ENCODE measurements at places on chromosomes 16 and 17.

DNA sequence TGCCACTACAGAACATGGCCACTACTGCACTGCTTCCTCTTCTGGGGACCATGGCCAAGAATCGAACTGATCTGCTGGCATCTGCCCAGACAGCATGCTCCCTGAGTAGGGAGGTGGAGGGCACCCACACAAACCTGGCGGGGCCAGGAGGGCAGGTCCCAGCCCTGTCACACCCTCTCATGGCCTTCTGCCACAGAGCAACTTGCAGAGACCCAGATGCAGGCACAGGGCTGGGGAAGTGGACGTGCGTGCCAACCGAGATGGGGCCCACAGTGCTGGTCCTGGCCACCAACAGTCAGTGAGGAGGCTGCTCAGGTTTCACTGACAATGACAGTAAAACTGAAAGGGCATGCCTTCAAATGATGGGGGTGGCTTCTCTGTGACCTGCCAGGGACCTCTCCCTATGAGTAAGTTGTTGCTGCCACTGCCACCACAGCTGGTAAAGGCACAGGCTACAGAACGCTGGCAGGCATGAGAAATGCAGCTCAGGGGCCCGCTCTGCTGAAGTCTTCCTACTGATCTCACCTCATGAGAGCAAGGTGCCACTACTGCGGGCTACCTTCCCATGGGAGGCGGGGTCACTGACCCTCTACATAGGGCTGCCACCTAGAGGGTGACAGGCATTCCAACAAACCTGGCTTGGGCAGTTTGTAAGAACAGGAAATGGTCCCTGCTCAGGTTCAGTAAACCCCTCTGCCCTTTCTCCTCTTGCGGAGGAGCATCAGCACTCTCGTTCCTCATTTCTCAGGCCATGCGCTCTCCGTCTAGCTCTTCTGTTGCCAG, 15.5 kb downstream of the HIC1 start:
- no peak for DNase-seq

- DNase-seq, result no peak
Measured at GRCh38 chr16:70778901-70779309, 22.1 kb downstream of the VAC14 start.

DNA sequence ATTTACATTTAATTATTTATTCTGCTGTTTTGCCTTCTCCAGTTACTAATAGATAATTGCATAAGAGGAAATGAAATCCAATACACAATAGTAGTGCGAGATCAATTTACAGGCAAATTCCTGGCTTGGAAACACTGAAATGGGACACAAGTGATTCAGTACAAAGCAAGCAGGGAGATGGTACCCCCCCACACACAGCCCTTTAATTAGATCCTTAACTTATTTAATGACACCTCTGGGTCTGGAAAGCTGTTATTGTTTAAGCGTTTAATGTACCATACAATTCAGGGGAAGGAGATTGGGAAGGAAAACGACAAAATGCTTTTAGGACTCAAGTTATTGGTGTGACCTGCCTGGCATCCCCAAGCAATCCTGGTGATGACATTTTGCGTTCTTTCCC, 318.2 kb downstream of the NPIPA8 start:
- no peak for DNase-seq

- DNase-seq, result no peak
Measured at GRCh38 chr17:78393575-78393974, 15.1 kb downstream of the PGS1 start.

GRCh38 chr16:69486724-69487123, 62.3 kb downstream of the CYB5B start:
- DNase-seq, result no peak

GRCh38 chr16:17769065-17769464, 298.3 kb upstream of the XYLT1 start:
- no peak for DNase-seq

DNA sequence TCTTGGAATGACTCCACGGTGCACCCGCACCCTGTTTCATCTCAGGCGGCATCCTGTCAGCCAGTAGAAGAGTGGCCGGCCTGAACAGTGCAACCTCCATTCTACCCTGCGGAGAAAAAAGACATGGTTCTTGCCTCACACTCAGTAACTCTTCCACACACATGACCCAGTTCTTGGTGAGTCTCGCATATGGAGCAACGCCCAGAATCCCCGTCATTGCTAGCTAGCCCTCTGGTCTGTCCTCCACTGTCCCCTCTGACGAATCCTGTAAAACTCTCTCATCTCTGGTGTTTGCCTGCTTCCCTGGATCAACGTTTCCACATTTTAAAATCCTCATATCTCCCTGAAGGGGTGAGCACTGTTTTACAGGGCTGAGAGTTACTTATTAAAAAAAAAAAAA, 4.2 kb upstream of the RDM1 start:
- no peak for DNase-seq

GRCh38 chr16:50386774-50387173, 18.0 kb upstream of the BRD7 start:
- no peak for DNase-seq

DNA sequence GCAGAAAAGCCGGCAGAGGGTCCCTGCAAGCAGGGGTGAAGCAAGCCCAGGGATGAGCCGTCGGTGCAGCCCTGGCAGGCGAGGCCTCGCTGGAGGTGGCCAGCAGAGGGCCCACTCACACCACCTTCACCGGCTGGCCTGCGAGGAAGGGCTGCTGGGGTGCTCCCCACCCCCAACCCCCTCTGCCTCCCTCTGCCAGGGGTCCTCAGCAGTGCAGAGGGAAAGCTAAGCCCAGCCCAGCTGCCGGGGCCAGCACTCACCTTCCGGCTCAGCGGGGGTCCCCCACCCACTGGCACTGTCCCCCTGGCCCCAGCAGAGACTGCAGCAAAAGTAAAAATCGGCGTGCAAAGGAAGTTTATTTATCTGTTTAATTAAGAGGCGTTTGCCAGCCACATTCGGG, 113.4 kb downstream of the ENGASE start:
- DNase-seq, result no peak

DNA sequence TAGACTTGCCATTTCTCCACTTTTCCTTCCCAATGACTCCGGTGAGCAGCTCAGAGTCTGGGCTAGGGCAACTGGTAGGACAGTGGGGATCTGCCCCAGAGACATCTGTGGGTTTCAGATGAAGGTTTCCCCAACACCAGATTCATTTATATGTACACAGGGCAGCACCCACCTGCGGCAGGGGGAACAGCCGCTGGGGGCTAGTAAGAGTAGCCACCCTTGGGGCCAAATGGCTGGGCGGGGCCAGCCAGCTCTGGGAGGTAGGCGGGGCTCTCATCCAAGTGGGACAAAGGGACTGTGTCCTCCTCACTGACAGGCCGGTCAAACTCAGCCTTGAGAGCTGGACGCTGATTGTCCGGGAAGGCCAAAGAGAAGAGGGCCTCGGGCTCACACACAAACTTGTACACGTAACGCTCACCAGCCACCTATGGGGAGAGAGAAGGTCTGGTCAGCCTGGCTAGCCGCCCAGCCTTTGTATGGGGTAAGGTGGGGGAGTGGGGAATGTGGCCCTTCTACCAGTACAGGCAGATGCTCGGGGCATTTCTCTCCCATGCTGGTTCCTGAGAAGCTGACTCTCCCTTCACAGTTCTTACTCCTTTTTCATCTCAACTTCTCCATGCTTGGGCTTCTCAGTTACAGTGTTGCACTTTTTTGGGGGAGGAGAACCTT, 17.7 kb downstream of the ETV4 start:
- no peak for DNase-seq

GRCh38 chr17:78005452-78006171, 47.1 kb downstream of the TNRC6C start:
- DNase-seq, result no peak

- DNase-seq, result no peak
Measured at GRCh38 chr17:62670202-62670821, 42.8 kb downstream of the MRC2 start.

- no peak for DNase-seq
Measured at GRCh38 chr17:75146592-75146991, 7.7 kb downstream of the JPT1 start.

GRCh38 chr17:12958786-12959185, 59.0 kb downstream of the ELAC2 start:
- DNase-seq, result no peak

GRCh38 chr17:35900708-35901480, 20.7 kb upstream of the CCL5 start:
- no peak for DNase-seq

DNA sequence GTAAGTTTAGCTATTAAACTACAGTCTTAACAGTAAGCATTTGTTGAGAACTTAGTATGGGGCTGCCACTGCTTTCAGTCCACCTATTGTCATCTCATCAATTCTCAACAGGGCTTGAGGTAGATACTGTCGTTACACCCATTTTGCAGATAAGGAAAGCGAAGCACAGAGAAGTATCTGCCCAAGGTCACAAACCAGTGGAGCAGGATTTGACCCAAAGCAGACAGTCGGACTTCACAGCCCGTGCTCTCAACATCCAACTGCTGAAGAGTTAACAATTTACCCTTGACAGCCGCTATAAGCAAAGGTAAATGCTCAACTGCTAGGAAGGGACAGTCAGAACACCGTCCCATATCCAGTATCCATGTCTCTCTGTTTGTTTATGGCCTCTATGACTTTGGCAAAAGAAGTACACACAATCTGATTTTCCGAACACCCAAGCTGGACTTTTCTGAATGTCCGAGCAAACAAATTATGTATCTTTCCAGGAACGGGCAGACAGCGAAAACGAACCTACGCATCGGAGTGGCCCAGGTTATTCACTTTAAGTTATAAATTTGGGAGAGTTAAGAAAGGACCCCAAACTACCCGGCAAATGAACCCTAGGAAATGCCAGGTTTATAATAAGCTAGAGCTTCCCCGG, 1.2 kb downstream of the SIAH1 start:
- no peak for DNase-seq

DNA sequence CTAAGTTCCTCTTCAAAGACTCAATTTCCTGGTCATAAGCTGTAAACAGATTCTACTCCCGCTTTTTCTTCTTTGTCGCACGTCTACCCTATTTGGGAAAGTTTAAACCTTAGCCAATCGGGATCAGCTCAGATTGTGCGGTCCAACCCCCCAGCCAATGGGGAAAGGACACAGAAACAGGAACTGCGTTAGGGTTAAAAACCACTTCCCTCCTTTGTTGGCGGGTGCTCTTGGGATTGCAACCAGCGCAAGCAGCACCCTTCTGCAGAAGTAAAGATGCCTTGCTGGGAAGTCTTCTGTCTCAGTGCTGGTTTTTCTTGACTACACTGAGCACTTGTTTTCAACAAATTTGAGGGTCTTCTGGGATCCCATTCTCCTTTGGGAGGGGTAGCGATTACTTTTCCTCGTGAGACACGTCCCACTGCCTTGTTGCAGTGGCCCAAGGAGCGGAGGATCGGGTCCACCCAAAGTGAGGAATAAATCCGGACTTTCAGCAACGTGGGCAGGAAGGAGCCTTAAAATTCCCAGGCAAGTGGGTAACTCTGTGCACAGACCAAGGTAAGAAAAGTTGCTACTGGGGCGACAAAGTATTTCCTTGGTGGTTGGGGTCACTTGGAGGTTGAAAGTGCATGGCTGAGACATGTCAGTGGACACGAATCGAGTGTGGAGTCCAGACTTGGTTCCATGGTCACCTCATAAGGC, 1.0 kb upstream of the YPEL3 start:
- no peak for DNase-seq

- no peak for DNase-seq
Measured at GRCh38 chr16:56945847-56946527, 14.0 kb downstream of the HERPUD1 start.

DNA sequence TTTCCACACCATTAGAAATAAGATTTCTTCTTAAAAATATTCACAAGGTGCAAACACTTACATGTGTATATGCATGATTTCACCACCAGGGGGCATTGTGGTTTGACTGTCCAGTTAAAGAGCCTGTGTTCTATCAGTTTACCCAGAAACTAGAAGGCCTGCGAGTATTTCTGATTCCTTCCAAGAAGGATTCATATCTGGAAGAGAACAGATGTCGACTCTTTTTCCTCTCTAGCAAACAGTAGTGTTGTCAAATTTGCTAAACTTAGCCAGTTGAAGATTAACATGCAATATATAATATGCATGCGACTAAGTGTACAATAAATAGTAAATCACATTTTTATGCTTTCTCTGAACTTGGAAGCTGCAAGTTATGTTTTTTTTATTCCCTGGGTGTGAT, 404.1 kb downstream of the WWOX start:
- peak; percentile 30 for DNase-seq

All from stimulated activated CD8-positive, alpha-beta memory T cell treated with anti-CD3 and anti-CD28 coated beads, Interleukin-12 subunit alpha, Interleukin-12 subunit beta, amount 100 ng/mL, for 1 hour (primary cell).